SK-N-MC (cell line): ENCODE measurements at places on chromosomes 1 and 21.

DNA sequence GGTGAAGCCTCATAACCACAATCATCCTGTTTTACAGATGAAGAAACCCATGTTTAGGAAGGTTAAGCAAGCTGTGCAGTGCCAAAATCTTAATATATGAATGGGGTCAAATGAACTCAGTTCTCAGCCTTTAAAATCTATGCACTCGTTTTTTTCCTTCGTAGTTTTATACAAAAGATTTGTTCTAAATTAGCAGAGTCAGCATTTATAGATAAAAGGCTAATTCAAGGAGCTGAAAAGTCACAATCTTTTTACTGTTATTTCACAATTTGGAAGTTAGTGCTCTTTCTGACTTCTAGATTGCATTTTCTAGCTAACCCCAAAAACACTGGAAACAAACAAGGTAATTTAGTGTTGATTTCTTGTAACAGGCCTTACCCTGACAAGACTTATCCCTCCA lies 766.9 kb upstream of the ADGRL4 start:
- DNase-seq, result no peak

DNA sequence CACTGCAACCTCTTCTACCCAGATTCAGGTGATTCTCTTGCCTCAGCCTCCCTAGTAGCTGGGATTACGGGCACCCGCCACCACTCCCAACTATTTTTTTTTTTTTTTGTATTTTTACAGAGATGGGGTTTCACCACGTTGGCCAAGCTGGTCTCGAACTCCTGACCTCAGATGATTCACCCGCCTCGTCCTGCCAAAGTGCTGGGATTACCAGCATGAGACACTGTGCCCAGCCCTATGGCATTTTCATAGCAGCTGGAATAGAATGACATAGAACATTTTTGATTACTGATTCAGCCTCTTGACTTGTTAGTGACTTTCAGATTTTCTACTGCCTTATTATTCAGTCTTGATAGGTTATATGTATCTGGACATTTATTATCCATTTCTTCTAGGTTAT lies 1046.2 kb downstream of the AMY1C start:
- no peak for DNase-seq

DNA sequence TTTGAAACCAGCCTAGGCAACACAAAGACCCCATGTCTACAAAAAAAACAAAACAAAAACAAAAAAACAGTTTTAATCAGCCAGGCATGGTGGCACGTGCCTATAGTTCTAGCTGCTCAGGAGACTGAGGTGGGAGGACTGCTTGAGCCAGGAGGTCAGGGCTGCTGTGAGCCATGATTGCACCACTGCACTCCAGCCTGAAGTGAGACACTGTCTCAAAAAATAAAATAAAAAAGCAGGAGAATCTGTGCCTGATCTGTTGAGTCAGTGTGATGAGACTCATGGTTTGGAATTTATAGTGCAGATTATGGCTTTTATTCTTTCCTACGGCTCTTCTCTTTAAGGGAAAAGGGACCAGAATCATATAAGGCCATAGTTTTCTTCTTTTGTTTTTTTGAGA lies 16.5 kb downstream of the TRIT1 start:
- no peak for DNase-seq

- DNase-seq, result no peak
These were observed 16.6 kb downstream of the IPO9 start for GRCh38 chr1:201845331-201846083.

GRCh38 chr1:208043691-208044181 lies 132.8 kb upstream of the CD34 start:
- no peak for DNase-seq

- DNase-seq, result no peak
These were observed 124.4 kb downstream of the BEND5 start for GRCh38 chr1:48652334-48652733.

GRCh38 chr1:31396633-31397351 lies 16.2 kb upstream of the SERINC2 start:
- DNase-seq, result no peak

GRCh38 chr1:238401144-238401543 lies 510.4 kb upstream of the ZP4 start:
- peak; percentile 62 for DNase-seq

GRCh38 chr1:71566413-71566812 lies 485.6 kb upstream of the ZRANB2 start:
- no peak for DNase-seq

- DNase-seq, result peak; percentile 85
These were observed at the start of gene HCN3 for GRCh38 chr1:155277070-155277901. Gene HCN3 (plus strand): TSS chr1:155277463. CDS start chr1:155277591, 128 bp downstream.

GRCh38 chr1:5770981-5771765 lies 221.1 kb downstream of the NPHP4 start:
- no peak for DNase-seq
